ENCODE measurements at places on chromosomes 3 and 15.

GRCh38 chr15:69452692-69453521 lies at the start of gene RPLP1:
TSS of gene RPLP1 (plus strand) at chr15:69452818. CDS start at chr15:69452949, 131 bp downstream.
- peak; percentile 91 for DNase-seq

GRCh38 chr15:84839714-84840113 lies 22.6 kb downstream of the ALPK3 start:
- no peak for DNase-seq

GRCh38 chr15:65926459-65926858 lies 57.2 kb downstream of the RAB11A start:
- no peak for DNase-seq

GRCh38 chr3:159619341-159619885 lies 369.2 kb upstream of the IL12A start:
- no peak for DNase-seq

DNA sequence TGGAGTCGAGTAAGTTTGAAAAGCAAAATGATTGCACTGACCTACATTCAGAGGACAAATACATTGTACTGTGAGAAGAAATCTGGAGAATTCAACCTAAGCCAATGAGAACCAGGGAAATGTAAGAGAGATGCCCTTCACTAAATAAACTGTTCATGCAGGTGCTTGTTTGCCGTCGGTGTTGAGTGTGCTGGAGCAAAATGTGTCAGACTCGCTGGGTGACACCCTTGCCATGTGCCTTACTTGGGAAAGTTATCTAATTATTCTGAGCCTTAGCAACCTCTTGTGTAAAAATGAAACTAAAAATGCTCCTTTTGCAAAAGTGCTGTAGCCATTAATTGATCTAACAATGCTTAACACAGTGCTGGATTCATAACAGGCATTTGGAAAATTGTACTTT lies 140.4 kb downstream of the GABRB3 start:
- DNase-seq = no peak

- no peak for DNase-seq
Observed at GRCh38 chr15:52337198-52337853, 41.7 kb upstream of the MYO5C start.

GRCh38 chr3:151864423-151865101 lies 8.9 kb upstream of the SUCNR1 start:
- DNase-seq = no peak

- DNase-seq = no peak
Observed at GRCh38 chr15:66865622-66866611, 163.9 kb downstream of the SMAD6 start.

- no peak for DNase-seq
Observed at GRCh38 chr3:137766876-137767537, 2.9 kb downstream of the SOX14 start.

GRCh38 chr3:13041113-13041776 lies 32.0 kb downstream of the IQSEC1 start:
- no peak for DNase-seq

DNA sequence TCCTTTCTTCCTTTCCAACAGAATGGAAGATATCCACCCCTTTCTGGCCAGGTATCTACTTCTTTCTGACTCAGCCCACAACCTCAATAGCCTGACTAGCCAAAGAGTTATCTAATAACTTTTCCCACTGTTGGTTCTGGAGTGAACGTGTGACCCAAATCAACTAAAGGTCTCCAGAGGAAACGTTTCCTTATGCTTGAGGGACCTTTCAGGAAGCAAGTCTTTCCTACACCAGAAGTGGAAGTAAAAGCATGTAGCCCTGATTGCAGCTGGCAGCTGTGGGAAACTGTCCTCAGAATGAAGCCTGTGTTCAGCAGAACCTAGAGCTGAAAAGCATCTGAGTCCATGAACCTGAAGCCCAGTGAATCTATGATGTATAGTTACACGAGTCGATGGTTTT lies 34.7 kb upstream of the PHLDB2 start:
- DNase-seq = no peak

GRCh38 chr15:52306270-52306669 lies 10.7 kb upstream of the MYO5C start:
- no peak for DNase-seq

GRCh38 chr15:90642464-90643300 lies 74.5 kb upstream of the BLM start:
- no peak for DNase-seq

DNA sequence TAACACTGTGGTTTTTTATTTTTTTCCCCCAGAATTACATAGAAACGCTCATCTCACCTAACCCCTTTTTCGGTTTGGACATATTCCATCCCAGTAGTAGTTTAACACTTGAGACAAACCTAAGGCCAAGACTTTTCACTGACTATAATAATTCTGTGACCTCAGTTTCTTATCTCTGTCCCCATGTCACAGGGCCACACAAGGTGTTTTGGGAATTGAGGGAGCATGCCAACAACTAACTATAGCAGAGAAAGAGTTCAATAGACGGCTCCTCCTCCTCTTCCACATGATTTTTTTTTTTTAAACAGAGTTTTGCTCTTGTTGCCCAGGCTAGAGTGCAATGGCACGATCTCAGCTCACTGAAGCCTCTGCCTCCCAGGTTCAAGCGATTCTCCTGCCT lies 27.4 kb upstream of the GHSR start:
- no peak for DNase-seq

GRCh38 chr15:96038650-96039049 lies 291.9 kb upstream of the NR2F2 start:
- no peak for DNase-seq

GRCh38 chr15:40930430-40931299 lies 1.5 kb downstream of the DLL4 start:
- no peak for DNase-seq

GRCh38 chr15:89656116-89656815 lies 999 bp upstream of the KIF7 start:
- no peak for DNase-seq

DNA sequence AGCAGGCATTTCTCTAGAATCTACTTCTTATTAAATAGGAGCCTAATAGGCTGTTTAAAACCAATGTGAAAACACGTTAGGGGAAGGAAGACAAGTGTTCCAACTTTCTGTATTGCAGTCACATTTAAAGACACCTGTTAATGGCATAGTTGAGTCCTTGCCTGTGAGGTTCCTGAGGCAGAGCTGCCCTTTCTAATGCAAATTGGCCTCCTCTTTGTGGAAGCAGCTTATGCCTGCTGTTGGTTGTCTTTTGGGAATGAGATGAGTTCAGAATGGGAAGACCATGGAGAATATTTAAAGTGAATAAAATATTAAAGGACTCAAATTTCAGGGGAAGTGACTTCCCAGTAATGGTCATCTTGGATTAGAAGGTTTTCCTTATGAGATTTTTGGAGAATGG lies 51.2 kb downstream of the NEK11 start:
- no peak for DNase-seq

DNA sequence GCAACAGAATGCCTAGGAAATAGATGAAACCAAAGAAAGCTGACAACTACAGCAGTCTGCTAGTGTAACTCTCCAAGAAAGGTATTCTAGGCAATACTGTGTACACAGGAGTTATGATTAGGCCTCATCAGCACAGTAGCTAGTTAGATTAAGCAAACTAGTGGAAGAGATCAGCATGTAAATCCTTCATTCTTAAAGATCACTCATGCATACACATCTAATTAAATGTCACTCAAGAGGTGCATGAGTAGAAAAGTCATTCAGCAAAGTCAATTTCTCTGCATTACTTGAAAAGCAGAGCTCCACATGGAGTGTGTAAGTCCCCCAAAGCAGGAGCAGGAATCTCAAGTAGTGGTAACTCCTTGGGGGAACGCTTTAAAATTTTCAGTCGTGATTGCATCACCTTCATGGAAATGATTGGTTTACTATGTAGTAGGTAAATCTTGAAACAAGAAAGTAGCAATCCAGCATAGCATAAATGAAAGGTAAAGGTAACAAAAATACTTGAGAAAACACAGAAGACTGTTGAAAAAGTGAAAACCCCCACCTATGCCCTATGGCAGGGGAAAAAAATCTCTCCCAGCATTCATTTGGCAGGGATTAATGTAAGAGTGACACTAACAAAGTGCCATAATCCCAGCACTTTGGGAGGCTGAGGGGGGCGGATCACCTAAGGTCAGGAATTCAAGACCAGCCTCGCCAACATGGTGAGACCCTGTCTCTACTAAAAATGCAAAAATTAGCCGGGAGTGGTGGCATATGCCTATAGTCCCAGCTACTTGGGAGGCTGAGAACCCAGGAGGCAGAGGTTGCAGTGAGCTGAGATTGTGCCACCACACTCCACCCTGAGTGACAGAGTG lies 29.4 kb upstream of the PPIB start:
- DNase-seq = no peak

GRCh38 chr15:80456517-80457492 lies 52.6 kb downstream of the ARNT2 start:
- DNase-seq = no peak

- DNase-seq = no peak
Observed at GRCh38 chr3:47711596-47711995, 70.1 kb downstream of the SMARCC1 start.

- no peak for DNase-seq
Observed at GRCh38 chr3:117144853-117145252, 435.3 kb downstream of the TUSC7 start.

GRCh38 chr3:14377838-14378169 lies 24.6 kb upstream of the SLC6A6 start:
- no peak for DNase-seq

- no peak for DNase-seq
Observed at GRCh38 chr3:178059836-178060235, 476.4 kb upstream of the KCNMB2 start.

- no peak for DNase-seq
Observed at GRCh38 chr3:177816667-177817208, 619.5 kb upstream of the TBL1XR1 start.

DNA sequence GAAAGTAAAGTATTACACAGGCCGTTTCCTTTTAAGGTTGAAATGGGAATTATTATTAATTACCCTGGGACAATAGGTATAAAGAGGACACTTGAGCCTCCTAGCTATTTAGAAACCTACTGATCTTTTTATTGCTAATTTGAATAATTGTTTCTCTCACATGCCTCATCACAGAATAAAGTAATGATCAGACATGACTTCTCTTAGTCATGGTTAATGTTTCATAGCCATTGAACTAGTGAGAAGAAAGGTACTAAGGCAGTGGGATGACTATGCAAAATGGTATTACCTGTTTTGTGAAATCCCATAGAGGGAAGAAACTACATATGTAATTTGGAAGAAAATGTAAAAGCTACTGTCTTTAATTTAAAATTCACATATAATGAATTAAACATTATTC lies 85.6 kb downstream of the EPHA6 start:
- DNase-seq = no peak

- DNase-seq = no peak
Observed at GRCh38 chr15:65246026-65246714, 34.9 kb upstream of the CILP start.

GRCh38 chr3:105827959-105828358 lies 40.9 kb downstream of the CBLB start:
- no peak for DNase-seq

DNA sequence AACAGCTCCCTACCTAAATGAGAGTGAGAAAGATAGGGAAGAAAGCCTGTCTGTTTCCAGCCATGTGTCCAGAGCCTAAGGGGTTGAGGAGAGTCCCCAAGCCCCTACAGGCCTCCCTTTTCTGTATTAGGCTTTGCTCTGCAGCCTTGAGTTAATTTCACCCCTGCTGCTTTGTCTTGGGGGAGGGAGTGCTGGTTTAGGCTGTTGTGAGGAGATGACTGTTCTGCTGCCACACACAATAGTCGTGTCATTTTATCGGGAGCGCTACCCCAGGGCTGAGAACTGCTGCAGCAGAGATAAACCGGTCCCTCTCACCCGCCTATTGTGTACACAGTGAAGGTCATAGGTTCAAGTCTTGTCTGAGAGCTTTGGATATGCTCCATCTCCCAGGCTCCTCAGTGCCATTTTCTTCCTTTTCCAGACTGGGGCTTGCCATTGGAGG lies 1.4 kb downstream of the ZNF609 start:
- DNase-seq = no peak

- DNase-seq = no peak
Observed at GRCh38 chr3:126923423-126923822, 59.5 kb upstream of the PLXNA1 start.

- no peak for DNase-seq
Observed at GRCh38 chr3:39221141-39221530, 28.7 kb upstream of the XIRP1 start.

GRCh38 chr3:124032311-124032880 lies 40.5 kb upstream of the ROPN1 start:
- DNase-seq = no peak

GRCh38 chr15:27336676-27337075 lies 365.7 kb downstream of the GABRG3 start:
- DNase-seq = no peak

DNA sequence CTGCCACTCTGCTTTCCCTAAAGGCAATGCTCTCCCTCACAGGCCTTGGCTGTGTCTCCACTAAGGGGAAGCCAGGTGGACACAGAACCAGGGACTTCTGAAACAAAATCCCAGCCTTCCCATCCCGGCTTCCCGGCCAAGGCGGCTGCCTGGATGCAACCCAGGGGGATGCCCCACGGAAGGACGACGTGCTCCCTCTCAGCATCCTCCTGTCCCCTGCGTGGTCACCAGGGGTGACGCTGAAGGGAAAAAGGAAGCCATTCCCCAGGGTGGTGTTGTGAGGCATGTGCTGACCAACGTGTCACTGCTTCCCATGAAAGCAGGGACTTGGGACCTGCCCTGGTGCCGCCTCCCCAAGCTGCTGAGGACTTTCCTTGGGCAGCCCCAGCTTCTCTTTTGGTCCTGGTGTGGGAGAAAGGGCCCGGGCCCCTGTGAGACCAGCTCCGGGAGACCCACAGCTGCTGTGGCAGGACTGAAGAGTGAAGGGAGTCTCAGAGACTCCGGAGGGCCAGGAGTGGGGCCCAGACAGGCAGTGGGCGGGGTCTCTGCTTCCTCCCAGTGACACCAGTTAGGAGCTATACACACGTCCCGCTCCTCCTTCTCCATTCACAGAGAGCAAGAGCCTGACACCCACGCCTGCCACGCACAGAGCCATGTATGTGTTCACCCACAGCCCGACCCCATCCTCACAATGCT lies 139.2 kb downstream of the NUP210 start:
- DNase-seq = no peak

- no peak for DNase-seq
Observed at GRCh38 chr3:4601892-4602291, 108.7 kb downstream of the ITPR1 start.

DNA sequence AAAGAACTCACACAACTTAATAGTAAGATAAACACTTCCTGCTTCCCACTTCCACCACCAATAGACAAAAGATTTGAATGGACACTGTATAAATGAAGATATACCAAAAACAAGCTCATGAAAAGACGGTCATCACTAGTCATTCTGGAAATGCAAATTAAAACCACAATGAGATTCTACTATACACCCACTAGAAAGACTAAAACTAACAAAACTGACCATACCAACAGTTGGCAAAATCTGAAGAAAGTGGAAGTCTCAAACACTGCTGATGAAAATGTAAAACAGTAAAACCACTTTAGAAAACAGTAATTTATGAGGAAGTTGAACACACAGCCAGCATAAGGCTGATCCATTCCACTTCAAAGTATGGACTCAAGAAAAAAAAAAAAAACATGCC lies 35.6 kb upstream of the CD96 start:
- no peak for DNase-seq

- no peak for DNase-seq
Observed at GRCh38 chr3:140378571-140379340, 299.1 kb upstream of the TRIM42 start.

Data from activated CD4-positive, CD25-positive, alpha-beta regulatory T cell (primary cell).